NCI-H1105 treated with DMSO at 0.1 percent for 48 hours (cell line): ENCODE measurements at places on chromosomes 7 and 10.

- DNase-seq = no peak
These were observed 558.7 kb downstream of the PTPRN2 start for GRCh38 chr7:158028971-158029370.

DNA sequence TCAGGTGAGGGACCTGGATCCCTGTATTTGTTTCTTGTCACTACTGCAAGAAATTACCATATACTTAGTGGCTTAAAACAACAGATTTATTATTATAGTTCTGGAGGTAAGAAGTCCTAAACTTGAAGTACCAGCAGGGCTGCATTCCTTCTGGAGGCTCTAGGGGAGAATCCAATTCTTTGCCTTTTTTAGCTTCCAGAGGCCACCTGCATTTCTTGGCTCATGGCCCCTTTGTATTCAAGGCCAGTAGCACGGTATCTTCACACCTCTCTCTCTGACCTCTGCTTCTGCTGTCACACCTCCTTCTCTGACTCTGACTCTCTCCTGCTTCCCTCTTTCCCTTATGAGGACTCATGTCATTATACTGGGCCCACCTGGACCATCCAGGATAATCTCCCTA, 2.2 kb upstream of the LHPP start:
- no peak for DNase-seq

- no peak for DNase-seq
These were observed 115.7 kb upstream of the RET start for GRCh38 chr10:42960991-42961795.

GRCh38 chr10:118570591-118570990, 24.9 kb downstream of the PRLHR start:
- DNase-seq = no peak

DNA sequence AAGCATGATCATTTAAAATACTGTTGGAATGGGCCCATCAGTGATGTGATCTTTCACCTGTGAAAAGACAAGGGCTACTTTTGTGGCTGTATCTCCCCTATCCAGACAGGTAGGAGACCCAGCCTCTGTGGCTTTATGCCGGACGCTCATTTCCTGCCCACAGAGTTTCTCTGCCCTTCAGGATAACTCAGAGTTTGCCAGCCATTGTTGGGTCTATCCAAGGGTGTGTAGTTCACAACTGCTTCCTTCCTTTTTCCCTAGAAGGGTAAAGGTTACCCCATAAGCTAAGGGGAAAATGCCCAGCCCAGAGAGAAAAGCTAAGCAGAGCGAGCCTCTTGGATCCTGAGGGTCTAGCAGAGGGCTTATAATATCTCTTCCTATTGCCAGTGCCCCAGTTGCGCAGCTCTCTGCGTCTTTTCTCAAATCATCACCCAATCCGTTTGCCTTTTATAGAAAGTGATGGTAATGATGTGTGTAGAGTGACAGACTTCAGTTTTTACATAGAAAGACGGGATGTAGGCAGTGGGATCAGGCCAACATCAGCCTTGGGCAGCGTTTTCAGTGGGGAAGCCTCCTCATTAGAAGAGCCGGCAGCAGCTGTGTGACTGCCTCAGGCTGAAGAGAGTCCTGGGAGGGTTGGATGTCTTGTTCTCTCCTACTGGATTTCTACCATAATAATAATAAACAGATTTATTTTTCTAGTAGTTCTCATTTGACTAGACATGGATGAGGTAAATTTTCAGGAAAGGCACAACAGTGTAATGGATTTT, 80.5 kb downstream of the MET start:
- no peak for DNase-seq

- DNase-seq = peak; percentile 34
These were observed 11.8 kb upstream of the ACBD5 start for GRCh38 chr10:27252267-27253000.

DNA sequence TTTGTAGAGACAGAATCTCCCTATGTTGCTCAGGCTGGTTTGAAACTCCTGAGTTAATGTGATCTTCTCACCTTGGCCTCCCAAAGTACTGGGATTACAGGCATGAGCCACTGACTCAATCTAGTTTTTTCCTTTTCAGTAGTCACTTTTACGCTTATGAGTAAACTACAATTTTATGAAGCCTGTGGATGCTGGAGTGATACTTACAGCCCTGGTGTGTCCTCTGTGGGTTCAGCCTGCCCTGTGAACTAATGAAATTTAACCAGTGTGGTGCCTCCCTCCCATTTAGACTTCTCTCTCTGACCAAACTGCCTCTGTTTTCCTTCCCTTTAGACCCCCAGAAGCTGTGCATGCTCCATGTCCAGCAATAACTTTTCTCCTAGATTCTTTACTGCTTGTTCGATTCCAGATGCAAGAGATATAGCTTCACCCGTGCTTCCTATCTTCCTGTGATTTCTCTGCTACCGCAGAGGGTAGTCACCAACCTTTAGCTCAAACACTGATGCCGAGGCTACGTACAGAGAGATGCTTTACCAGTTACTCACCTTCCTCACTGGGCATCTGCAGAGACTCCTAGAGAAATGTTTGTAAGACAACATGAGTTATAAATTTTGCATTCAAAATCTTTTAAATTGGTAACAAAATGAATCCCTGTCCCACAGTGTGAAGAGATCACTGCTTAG, 90.8 kb downstream of the KIAA1217 start:
- DNase-seq = no peak

- no peak for DNase-seq
These were observed 70.9 kb upstream of the CHST15 start for GRCh38 chr10:124164264-124164663.

GRCh38 chr10:77837925-77838595, 88.5 kb downstream of the DLG5 start:
- no peak for DNase-seq

DNA sequence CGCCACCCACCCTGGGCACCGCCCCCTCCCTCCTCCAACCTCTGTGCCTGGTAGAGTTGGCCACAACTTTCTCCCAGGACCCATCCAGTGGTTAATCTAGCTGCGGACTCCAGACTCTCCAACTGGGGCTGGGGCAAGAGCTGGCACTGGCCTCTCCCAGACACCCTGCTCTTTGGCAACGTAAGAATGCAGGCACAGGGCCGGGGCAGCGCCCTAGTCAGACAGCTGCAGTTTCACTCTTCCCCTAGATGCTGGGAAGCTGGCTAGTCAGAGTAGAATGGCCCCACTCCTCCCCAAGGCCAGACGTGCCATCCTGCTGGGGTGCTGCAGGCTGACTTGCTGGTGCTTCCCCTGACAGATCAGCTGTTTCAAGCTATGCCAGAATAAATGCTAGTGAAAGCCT, 22.1 kb downstream of the HSPA12A start:
- no peak for DNase-seq

GRCh38 chr10:121065330-121065729, 214.2 kb downstream of the WDR11 start:
- no peak for DNase-seq

- no peak for DNase-seq
These were observed 25.6 kb upstream of the SOSTDC1 start for GRCh38 chr7:16491148-16491547.

GRCh38 chr7:132419542-132419941, 156.7 kb downstream of the PLXNA4 start:
- DNase-seq = peak; percentile 12

GRCh38 chr7:131106681-131107336, 220.9 kb upstream of the MKLN1 start:
- peak; percentile 52 for DNase-seq

GRCh38 chr10:59864141-59864962, 42.0 kb downstream of the CCDC6 start:
- DNase-seq = no peak

DNA sequence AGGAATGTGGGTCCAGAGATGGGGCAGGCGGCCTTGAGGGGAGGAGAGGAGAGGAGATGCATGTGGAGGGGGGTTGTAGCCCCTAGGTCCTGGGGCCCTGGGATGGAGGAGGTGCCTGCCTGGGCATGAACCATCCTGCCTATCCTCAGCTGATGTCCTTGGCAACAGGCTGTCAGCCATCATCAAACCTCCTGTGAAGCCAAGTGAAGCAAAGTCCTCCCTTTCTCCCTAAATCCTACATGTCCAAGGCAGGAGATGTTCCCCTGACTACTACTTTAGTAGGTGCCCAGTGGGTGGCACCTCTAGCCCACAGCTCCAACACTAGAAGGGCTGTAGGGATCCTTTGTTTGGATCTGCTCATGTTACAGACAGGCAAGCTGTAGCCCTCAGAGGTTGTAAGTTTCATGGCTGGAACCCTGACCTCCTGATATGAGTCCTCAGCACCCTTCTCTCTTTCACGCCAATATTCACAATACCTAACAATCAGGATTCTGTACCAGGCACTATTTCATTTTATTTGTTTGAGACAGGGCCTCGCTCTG, 66.6 kb upstream of the SYPL1 start:
- no peak for DNase-seq

GRCh38 chr10:124011464-124011863, 81.9 kb downstream of the CHST15 start:
- DNase-seq = no peak
